ENCODE measurements at places on chromosomes 3 and 15.

DNA sequence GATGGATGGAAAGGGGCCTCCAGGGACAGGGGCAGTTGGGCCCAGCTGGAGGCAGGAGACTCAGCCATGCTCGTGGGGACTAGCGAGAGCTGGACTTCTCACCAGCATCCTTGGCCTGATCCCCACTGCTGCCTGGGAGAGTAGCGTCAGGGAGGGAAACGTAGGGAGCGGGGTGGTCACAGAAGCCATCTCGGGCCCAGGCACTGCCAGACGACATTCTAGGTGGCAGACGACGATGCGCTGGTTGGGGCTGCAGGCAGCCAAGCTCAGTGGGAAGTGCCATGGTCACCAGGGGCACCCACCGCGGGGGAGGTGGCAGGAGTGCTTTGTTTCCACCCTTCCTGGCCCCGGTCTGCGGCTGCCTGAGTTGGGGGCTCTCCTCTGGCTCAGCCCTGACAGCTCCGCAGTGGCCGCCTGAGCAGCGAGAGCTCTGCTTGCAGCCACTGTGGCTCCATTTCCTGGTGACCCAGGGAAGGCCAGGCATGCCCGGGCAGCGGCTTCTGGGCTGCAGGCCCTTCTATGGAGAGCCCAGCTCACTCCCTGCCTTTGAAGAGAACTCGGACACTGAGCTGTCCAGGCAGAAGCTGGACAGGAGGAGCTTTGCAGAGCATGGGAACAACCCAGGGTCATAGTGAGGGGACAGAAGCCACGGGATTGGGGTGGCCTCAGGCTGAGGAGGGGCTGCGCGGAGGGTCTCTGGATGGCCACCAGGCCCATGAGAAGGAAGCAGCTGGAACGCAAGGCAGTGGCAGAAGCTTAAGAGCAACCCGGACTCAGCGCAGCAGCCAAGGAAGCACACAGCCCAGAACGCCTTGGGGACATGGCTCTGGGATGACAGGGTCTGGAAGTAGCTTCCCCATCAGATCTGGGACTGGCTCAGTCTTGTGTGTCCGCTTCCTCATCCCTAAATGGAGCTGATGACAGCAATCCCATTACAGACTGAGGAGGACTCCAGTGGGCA, 30.8 kb downstream of the KLHL25 start:
- DNase-seq: no peak

- no peak for DNase-seq
Observed at GRCh38 chr3:125351152-125351551, 24.0 kb downstream of the ZNF148 start.

DNA sequence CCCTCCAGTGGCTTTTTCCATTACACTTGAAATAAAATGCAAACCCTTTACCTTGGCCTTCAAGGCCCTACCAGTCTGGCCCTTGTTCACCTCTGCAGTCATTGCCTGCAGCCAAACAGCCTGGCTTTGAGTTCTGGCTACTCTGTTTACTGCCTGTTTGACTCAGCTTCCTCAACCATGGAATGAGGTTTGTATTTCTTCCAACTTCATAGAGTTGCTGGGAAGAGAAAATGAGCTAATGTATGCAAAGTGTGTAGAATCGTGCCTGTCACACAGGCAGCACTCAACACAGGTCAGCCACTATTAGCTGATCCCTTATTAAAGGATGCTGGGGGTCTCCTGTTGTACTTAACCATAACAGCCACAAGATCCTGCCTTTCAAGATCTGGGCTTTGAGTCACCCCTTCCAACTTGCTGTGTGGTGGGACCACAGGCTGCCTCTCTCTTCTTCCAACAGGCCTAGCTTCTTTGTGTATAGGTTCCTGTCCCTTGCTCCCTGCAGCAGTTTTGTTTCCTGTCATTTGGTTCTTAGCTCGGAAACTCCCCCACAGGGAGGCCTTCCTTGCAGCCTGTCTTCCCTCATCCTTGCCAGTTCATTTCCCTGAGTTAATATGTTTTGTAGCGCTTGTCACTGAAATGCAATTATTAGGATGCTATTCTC, 6.4 kb downstream of the MED12L start:
- DNase-seq: no peak

DNA sequence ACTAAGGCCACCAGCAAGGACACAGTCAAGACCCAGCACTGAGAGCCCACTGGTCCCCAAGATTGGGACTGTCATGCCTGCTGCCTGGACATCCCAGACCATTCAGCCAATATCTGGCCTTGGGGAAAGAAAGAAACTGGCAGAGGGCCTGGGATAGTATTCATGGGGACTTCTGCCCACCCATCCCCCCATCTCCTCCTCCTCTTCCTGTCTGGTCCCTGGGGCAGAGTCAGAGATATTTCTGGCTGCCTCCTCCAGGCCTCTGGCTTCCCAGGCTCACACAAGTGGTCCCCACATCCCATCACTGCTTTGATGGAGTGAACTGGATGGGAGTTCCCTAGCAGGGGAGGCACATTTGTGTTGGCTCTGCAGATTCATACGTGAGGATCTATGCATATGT, 4.2 kb upstream of the RASL12 start:
- DNase-seq: no peak

- no peak for DNase-seq
Observed at GRCh38 chr3:23686519-23686918, 119.2 kb upstream of the UBE2E1 start.

DNA sequence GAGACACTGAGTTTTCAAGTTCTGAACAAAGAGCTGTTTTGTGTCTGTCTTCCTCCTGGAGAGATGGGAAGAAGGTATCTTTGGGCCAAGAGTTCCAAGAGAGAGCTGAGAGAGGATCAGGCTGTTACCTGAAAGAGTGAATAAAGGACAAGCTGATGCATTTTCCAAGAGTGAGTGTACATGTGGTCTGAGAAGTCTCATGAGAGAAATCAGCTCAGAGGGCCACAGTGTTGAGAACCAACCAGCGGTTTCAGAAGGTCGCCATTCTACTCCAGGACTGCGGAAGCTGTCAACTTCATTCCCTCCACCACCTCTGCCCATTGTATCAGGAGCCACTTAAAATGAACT, 42.7 kb upstream of the PPP2R3A start:
- DNase-seq: no peak
